Stimulated activated CD8-positive, alpha-beta memory T cell treated with anti-CD3 and anti-CD28 coated beads, Interleukin-4, amount 100 ng/mL, for 1 hour (primary cell): ENCODE measurements at places on chromosomes 2 and 18.

DNA sequence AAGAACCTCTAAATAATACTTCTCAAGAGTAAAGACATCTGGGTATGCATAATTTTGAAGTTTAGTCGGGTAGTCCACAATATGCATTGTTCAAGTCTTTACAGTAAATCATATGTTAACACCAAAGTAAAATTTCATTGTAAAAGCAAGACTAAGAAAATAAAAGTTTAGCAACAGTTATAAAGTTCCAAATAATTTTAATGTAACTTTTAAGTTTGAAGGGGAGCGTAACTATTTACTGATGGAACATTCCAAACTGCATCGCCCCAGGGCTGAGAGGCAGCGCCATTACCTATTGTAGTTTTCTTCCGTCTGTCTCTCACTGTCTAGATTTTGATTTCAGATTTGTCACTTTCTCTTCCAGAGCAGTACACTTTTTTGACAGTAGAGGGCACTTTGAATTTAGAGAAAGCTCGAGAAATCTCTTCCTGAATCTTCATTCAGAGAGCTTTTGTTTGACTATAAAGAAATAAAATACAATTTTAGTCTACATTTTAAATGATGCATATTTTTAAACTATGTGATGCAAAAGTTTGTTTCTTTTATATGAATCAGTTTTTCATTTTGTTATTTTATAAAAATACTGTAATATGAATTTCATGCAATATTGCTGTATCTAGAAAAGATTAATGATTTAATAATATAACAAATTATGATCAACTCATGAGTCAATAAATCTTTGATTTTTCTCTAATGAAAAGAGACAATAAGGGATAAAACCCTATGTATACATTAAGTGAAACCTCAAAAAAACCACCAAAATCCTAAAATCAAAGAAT is 389.8 kb downstream of the FIGN start:
- DNase-seq = no peak

DNA sequence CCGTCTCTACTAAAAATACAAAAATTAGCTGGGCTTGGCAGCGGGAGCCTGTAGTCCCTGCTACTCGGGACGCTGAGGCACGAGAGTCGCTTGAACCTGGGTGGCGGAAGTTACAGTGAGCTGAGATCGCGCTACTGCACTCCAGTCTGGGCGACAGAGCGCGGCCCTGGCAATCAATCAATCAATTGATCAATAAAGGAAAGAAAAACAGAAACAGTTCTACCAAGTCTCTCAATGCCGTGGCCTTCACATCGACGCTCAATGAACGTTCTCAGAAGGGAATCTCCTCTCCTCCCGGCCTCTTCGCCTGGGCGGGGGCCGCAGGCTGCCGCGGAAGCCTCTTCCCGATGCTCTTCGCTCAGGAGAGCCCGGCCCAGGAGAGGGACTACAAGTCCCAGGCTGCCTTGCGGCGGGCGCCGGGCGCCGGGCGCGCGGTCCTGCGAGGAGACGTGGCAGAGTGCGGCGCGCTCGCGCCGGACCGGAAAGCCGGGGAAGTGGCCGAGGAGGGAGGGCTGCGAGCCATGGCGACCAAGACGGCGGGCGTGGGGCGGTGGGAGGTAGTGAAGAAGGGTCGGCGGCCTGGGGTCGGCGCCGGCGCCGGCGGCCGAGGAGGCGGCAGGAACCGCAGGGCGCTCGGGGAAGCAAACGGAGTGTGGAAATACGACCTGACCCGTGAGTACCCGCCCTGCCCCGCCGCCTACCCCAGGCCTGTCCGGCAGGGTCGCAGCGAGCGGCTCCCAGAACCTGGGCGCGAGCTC is at the start of gene TMEM214:
Gene TMEM214 (plus strand): TSS at position 471 of the 758 bp plus-strand sequence. CDS start 51 bp downstream, at position 522.
- DNase-seq = peak; percentile 50

- DNase-seq = no peak
Measured at GRCh38 chr2:66699793-66700676, 265.1 kb downstream of the MEIS1 start.

- DNase-seq = no peak
Measured at GRCh38 chr2:11562011-11562410, 28.2 kb downstream of the GREB1 start.

GRCh38 chr2:132692816-132693215 is 22.8 kb upstream of the LYPD1 start:
- no peak for DNase-seq

GRCh38 chr2:129275706-129276105 is 703.8 kb upstream of the RAB6C start:
- no peak for DNase-seq

GRCh38 chr2:172643142-172643541 is 87.3 kb downstream of the PDK1 start:
- no peak for DNase-seq

- DNase-seq = no peak
Measured at GRCh38 chr2:234373481-234374149, 123.3 kb downstream of the ARL4C start.

- DNase-seq = no peak
Measured at GRCh38 chr2:20427931-20428526, 18.8 kb upstream of the RHOB start.

DNA sequence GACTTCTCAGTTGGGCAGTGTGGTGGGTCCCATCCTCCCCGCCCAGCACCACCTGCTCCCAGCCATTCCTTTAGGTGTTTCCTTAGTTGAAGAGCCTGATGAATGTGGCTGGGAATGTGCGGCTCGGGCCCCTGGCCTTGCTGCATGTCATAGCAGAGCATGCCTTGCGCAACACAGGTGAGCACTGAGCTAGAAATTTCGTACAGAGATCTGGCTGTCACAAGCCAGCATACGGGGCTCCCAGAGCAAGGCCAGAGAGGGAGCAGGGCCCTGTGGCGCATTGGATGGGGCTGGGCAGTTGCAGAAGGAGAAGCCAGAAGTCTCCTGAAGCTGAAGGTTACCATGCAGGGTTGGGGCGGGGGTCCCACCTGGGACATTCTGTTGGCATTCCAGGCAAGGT is 129.7 kb downstream of the WDSUB1 start:
- no peak for DNase-seq

DNA sequence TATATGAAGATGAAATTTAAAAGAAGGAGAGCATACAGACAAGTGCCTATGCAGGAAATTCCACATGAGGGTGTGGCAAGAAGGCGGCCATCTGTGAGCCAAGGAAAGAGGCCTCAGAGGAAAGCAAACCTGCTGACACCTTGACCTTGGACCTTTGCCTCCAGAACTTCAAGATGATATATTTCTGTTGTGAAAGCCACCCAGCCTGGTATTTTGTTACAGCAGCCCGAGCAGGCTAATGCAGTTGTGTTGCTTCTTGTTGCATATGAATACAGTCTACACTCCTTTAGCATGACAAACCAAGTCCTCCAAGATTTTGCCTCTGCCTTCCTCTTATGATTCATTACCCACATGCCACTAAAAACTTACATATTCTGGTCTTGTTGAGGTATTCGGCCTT is 374.8 kb upstream of the TRIB2 start:
- DNase-seq = no peak

- DNase-seq = no peak
Measured at GRCh38 chr2:21467910-21468309, 344.1 kb downstream of the TDRD15 start.

DNA sequence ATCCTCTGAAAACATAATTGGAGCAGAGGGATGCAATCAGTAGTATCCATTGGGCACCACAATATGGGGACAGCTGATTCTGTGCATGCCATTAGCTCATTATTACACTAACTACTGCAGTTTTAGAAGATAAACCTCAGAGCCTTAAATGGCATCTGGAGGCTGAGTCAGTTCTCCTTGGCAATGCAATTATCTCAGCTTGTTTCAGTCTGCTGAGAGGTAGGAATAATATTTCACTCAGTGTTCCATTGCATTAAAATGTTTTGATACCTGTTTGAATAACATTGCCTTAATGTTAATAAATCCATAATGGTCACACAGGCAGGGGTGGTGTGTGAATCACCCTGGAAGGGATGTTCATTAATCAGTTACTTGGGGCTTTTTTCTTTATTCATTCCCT is 309.6 kb downstream of the LRRTM1 start:
- DNase-seq = no peak

DNA sequence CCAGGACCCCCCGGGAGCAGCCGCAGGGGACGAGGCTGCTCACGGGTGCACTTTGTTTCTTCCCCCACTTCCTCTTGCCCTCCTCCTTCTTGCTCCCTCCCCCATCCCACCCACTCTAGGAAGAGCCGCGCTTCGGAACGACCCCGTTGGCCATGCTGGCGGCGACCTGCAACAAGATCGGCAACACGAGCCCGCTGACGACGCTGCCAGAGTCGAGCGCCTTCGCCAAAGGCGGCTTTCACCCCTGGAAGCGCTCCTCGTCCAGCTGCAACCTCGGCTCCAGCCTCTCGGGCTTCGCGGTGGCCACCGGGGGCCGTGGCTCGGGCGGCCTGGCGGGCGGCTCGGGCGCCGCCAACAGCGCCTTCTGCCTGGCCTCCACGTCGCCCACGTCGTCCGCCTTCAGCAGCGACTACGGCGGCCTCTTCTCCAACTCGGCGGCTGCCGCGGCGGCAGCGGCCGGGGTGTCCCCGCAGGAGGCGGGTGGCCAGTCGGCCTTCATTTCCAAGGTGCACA is 1.3 kb downstream of the SP9 start:
- no peak for DNase-seq

GRCh38 chr2:28896906-28897305 is 2.4 kb downstream of the WDR43 start:
- DNase-seq = no peak

GRCh38 chr2:75844651-75845050 is 133.9 kb upstream of the GCFC2 start:
- DNase-seq = no peak

DNA sequence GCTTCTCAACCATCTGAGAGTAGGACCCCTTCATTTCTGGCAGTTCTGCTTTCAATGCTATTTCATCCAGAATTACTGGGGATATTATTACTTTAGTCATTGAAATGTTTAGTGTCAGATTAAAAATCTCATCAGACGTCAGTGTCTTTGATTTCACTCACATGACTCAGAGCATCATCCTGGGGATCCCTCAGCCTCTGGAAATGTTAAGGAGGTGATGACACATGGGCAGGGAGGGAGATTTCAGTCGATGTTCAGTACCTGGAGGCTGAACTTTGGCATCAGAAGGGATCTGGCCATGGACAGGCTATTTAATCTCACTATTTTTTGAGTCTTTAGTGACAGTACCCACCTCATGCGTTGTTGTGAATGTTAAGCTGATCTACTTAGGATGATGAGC is 39.1 kb downstream of the OSBPL6 start:
- no peak for DNase-seq

GRCh38 chr18:59718464-59719157 is 21.4 kb upstream of the CCBE1 start:
- DNase-seq = no peak

DNA sequence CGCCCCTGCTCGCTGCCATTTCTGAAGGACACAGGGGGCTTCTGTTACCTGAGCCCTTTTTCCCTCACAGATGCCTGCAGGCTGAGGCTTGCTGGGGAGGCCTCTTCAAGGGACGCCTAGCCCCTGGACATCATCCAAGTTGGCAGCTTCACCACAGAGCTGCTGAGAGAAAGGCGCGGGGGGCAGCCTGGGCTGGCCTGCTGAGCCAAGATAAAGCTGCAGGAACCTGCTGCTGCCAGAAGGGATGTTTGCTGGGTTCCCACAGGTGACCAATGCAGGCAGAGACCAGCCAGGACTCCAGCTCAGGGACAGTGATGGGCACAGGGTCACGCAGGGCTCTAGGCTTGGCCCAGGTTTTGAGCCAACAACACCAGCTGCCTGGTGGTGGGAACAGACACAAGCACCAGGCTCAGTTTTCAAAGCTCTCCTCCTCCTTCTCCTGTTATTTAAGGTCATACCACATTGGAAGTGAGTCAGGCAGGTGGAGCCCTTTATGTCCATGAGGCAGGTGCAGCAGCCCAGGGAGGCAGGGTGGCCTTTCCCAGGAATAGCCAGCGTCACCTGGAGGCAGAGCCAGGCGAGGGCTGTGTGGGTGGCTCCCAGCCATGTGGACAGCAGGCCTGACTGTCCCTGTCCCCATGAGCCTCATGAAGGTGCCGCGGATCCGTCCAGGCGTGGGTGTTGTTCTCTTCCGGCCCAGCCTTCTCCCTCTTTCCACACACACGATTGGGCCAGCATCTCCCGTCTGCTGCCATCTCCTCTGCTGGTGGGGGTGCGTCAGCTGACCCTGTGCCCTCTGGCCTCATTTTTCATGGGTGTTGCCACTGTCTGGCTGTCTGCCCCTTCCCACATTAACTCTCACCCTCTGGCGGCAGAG is 515.5 kb upstream of the MYT1L start:
- DNase-seq = no peak

- no peak for DNase-seq
Measured at GRCh38 chr18:5410582-5410981, 115.1 kb upstream of the ZBTB14 start.

DNA sequence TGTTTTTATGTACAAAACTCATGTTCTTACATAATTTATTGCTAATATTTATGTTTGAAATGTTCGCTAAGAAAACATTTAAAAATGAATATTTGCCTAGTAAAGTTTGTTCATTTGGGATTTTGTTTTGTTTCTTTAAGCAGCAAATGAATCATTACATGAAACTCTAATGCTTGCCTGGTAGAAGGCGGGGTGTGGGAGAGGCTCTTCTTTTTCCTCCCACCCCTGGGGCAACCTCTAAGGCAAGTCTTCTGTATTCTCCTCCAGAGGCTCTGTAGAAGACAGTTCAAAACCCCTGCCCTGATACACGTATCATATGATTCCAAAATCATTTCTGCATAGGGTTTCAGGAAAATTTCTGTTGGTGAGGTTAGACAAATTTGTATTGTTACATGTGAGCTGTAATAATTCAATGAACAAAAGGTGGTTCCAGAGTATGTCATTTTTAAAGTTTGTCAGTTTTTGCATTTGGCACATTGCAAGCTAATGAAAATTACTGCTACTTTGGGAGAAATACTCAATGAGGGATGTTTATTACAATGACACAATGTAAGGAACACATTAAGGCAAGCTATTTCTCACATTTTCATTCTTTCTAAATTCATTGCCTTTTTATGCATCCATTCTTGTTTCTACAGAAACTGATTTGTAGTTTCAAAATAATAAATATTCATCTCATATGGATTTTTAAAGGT is 302.3 kb upstream of the UBE2E3 start:
- DNase-seq = no peak

DNA sequence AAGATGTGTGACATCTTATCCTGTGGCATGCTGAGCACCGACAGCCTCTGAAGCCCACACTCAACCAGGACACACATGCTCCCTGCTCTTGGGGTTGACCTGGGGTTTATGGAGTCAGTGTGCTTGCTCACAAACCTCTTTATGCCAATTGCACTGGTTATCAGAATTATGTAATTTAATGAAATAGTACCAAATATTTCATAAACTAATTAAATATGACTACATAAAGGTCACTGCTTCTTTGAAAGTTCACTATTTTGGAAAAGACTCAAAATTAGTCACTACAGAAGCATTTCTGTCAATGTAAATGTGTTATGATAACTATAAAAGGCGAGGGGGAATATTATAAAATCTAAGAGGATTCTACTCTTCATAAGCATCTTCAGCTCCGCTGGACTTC is 76.7 kb downstream of the FHOD3 start:
- DNase-seq = no peak

DNA sequence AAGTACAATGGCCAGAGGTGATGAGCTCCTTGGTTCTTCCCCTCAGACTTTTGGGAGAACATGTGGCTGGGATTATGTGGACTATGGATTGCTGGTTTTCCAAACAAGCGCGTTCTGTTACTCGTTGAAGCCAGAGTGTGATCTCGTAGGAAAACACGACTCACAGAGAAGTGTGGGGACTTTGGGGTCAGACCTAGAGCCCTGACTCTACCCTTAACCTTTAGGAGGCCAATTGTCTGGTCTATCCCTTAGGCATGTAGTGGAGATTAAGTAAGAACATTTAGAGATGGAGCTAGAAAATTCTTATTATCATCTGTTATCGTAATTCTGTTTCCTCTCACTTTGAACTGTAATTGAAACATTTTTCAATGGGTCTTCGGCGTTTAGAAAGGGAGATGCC is 35.8 kb downstream of the BCL2L11 start:
- no peak for DNase-seq
